NCI-H69 (cell line): ENCODE measurements at places on chromosomes 4 and X.

- peak; percentile 12 for DNase-seq
These were observed 217.6 kb upstream of the GALNT7 start for GRCh38 chr4:172950990-172951389.

- peak; percentile 93 for DNase-seq
These were observed at the start of gene SNCA for GRCh38 chr4:89836897-89837384. TSS of gene SNCA (minus strand) at chr4:89837161. CDS start at chr4:89835667, 1,494 bp downstream.

GRCh38 chrX:25068340-25068739 lies 52.6 kb upstream of the ARX start:
- no peak for DNase-seq

DNA sequence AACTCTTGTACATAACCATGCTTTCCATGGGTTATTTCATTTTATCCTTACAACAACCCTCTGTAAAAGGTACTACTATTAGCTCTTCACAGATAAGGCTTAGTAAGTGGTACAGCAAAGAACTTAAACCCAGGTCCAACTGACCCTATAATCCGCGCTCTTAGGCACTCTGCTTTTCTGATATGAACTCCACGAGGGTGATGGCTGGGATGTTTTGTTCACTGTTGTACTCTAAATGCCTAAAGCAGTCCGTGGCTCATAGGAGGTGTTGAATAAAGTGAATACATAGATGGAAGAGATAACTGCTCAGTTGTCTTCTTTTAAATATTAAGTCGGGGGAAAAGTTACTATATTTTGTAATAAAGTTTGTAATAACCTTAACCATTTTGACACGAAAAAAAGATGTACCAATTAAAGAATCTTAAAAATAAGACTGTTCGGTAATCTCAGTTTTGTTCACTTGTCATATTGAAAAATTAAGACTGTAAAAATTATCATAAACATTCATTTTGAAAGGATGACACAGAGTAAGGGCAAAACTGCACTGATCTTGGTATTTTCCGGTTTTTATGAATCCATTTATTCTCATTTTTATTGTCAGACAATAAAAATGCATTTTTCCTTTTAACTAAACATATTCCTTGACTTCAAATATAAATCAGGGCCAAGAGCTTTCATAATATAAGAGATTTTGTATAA lies 166.5 kb downstream of the FBXW7 start:
- peak; percentile 30 for DNase-seq

GRCh38 chr4:124938836-124939235 lies 226.3 kb upstream of the ANKRD50 start:
- DNase-seq = no peak

DNA sequence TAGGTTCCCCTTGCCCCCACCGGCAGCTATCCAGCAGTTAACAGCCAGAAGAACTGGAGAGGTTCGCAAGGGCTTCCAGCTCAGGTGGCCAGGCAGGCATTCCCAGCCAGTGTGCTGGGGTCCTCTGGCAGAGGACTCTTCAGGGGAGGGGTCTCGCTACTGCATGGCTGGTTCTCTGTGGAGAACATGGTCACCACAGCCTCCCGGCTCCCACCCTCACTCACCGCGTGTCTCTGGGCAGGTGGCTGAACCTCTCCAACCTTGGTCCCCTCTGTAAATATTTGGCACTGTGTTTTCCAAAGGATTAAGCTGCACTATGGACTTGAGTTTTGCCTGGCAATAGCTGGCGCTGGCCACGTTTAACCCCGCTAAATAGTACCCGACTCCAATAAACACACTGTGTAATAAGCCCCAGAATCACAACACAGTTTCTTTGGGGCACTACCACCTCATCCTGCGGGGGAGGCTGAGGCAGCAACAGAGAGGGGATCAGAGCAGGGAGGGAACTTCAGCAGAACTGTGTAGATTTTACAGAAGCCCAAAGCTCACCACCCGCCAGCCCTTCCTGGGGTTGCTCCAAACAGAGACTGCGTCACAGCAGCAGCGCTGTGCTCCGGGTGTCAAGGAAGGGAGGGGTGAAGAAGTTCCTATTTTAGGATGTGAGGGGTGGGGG lies 15.2 kb downstream of the BCOR start:
- DNase-seq = no peak

DNA sequence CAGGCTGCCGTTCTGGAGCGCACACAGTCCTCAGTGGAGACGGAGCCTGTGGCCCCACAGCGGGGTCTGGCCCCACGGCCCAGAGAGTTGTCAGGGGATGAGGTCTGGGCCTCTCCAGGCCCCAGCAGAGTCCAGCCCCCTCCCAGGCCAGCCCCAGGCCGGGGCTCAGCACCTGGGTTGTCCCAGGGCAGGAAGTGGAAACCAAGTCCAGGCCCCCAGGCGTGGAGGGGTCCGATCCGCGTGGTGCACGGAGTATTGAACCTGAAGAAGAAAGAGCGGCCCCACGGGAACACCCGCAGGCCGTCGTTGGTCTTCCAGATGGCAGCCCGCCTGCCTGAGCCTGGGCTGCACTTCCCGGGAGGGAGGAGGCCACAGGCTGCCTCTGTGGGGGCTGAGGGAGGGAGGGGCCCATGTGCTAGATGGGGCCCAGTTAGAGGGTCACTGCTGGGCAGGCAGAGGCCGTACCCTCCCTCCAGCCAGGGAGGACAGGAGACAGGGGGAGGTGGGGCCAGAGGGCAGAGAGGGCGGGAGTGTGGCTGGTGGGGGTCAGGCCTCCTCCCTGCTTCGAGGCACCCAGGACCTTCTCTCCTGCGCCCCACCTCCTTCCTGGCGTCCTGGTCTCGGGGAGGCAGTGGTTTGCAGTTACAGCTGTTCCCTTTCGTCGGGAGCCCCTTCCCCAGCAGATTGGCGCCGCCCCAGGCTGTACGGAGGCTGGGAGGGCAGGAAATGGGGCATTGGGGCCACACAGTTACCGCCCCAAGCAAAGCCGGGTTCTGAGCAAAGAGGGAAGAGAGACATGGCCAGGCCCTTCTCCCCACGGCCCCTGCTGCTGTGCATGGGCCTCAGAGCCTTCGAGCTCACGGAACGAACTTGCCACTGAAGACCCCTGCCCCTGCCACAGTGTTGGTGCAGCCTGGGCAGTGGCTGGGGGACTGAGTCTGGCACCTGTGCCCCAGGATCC lies 8.1 kb downstream of the HGFAC start:
- DNase-seq = no peak

GRCh38 chr4:2794486-2795299 lies 1.8 kb downstream of the SH3BP2 start:
- peak; percentile 48 for DNase-seq

GRCh38 chr4:150381036-150381435 lies 200.9 kb upstream of the MAB21L2 start:
- DNase-seq = no peak

GRCh38 chr4:41257257-41257901 lies 651 bp downstream of the UCHL1 start:
- DNase-seq = peak; percentile 92

GRCh38 chr4:176638992-176639391 lies 153.7 kb downstream of the VEGFC start:
- DNase-seq = no peak

- DNase-seq = no peak
These were observed 32.4 kb downstream of the PRDX4 start for GRCh38 chrX:23699636-23700194.

DNA sequence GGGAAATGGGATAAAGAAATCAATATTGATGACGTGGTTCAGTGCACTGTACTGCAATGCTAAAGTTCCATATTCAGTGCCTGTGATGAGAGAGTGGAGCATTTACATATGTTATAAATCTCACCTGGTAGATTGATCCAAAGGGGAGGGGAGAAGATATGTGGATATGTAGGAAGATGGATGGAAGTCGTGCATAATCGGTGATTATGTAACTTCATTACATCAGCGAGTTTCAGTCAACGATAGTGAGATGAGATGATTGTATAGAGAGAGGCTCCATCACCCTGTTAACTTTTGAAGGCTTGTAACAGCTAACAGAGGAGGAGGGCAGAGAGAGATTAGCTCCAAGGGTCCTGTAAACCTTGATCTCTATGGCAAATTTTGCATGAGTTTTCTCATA lies 1.8 kb downstream of the IL1RAPL1 start:
- no peak for DNase-seq

- DNase-seq = no peak
These were observed 1785.9 kb downstream of the PCDH7 start for GRCh38 chr4:32506067-32506466.
